ENCODE measurements at places on chromosomes 7 and 10.

GRCh38 chr7:85021101-85021704 is 165.7 kb downstream of the SEMA3D start:
- ATAC-seq: no peak

DNA sequence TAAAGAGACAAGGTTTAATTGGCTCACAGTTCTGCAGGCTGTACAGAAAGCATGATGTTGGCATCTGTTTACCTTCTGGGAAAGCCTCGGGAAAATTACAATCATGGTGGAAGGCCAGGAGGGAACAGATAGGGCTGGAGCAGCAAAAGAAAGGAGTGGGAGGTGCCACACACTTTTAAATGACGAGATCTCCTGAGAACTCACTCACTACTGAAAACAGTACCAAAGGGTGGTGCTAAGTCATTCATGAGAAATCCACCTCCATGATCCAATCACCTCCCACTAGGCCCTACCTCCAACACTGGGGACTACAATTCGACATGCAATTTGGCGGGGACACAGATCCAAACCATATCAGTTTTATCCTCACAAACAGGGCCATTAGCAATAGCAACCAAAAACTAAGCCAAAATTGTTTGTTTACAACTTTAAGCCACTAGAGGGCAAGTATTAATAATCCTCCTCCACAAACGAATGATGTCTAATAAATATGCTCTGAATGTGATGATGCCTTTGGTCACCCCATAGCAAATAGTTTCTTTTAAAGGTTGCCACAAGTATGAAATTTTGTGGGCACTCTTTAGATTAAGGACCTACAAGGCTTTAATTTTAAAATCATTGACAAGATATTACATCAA is 129.2 kb upstream of the NRBF2 start:
- no peak for ATAC-seq

DNA sequence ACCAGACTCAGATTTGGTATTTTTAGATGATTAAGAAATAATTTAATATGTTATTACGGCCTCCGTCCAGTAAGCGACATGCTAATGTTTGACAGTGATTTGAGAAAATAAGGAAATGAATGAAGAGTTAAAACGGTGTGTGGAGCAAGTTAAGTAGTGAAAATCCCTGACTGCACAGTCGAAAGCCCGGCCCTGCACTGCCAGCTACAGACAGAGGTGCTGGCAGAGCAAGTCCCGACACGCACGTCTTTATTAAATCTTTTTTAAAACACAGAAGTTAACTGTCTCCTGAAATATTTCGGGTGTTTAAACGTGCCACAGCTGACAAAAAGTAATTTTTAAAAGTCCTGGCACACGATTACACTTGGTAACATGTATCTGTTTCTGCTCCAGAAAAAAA is 293.4 kb upstream of the RNF32 start:
- ATAC-seq: peak; percentile 61

- no peak for ATAC-seq
Measured at GRCh38 chr10:124928087-124928486, 13.8 kb upstream of the ZRANB1 start.

DNA sequence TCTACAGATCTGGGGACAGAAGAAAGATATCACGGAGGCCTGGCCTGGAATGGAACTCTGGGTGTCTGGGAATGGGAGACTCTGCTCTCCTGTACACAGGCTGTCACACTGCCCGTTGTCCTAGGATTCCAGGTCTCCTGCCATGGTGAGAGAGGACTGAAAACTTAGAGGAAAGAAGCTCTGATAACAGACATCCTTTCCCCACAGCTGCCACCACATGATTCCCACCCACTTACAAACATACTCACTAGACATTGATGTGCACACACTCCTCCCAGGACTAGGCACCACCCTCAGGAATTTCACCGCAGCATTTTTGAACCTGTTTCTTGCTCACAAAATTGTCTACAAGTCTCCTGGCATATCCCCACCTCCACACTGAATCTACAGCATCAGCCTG is 5.7 kb downstream of the ZNF92 start:
- no peak for ATAC-seq

Data from esophagus mucosa (tissue), 1 donor.